ENCODE measurements at places on chromosomes 12 and 14. TPM values are rescaled to one million over a fixed set of nuclear protein-coding genes. Genes with fewer than 3 reads are reported as not detected.

NR4A1 gene
- 3.0 TPM for total RNA-seq

COPZ1 gene
- total RNA-seq = 177 TPM

LTB4R2 gene
- 0.88 TPM for total RNA-seq

CCNT1 gene
- total RNA-seq = 20.9 TPM

ADAM20 gene
- 0.12 TPM for total RNA-seq

SLCO1B1 gene
- total RNA-seq = not detected

LRRC10 gene
- total RNA-seq = not detected

GRCh38 chr12:118544569-118544968 is 168.2 kb downstream of the SUDS3 start:
- DNase-seq = peak; percentile 73

- peak; percentile 37 for DNase-seq
Measured at GRCh38 chr12:124394462-124395128, 99.7 kb downstream of the RFLNA start.

- peak; percentile 96 for DNase-seq
Measured at GRCh38 chr12:123094349-123095077, 56.4 kb downstream of the PITPNM2 start.

GRCh38 chr14:68977718-68978171 is 1.4 kb downstream of the ACTN1 start:
- DNase-seq = peak; percentile 96

DNA sequence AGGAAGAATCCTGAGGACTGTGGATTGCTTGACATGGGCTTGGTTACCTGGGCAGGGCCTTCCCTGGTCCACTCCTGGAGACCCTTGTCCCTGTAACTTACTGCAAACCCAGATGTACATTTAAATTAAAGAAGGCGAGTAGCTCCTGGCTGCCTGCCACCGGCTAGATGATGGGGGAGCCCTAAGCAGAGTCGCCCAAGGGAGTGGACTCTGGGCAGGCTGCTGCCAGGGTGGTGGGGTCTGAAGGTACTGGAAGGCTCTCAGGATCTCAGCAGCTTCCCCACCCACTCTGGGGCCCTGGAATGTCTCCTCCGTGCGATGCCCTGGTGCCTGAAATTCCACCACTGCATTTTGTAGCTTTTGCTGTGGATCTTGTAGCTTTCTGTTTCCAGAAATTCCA is 74.7 kb downstream of the FBXL14 start:
- DNase-seq = peak; percentile 44

DNA sequence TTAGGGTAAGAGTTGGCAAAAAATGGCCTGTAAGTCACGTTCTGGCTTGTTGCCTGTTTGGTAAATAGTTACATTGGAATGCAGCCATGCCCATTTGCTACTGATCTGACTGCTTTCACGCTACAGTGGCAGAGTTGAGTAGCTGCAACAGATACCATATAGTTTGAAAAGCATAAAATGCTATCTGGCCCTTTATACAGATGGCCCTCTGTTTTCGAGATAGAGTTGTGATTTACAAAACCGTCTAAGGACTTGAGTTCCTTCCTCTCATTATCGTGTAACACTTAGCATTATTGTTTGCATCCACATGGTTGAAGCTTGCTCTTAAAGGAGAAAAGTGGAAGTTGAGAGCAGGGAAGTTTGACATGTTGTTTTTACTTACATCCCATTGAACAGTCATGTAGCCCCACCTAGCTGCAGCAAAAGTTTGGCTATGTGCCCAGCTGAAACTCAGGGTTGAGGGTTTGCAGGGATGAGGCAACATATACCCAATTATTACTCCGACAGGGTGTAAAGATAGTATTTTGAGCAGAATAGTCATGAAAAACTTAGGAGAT is 11.3 kb upstream of the SCFD1 start:
- DNase-seq = peak; percentile 40

GRCh38 chr12:1593174-1594005 is 991 bp downstream of the FBXL14 start:
- peak; percentile 42 for DNase-seq

GRCh38 chr14:92942576-92942975 is 19.6 kb downstream of the CHGA start:
- DNase-seq = no peak

DNA sequence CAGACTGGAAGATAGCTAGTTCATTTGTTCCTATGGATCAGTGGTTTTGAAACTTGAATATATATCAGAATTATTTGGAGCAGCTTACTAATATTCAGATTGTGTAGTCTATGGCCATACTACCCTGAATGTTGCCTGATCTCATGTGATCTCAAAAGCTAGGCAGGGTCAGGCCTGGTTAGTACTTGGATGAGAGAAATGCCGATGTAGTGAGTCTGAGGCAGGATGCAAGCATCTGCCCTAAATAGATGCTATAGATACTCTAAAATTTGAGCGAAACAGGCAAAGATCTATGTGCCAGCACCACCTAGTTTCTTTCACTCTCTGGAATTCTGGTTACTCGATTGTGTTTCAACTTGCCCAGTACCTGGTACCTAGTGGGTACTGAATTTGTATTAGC is 40.9 kb downstream of the FRMD6 start:
- no peak for DNase-seq

- peak; percentile 17 for DNase-seq
Measured at GRCh38 chr14:21846227-21846885, 172.7 kb upstream of the OR4E1 start.

DNA sequence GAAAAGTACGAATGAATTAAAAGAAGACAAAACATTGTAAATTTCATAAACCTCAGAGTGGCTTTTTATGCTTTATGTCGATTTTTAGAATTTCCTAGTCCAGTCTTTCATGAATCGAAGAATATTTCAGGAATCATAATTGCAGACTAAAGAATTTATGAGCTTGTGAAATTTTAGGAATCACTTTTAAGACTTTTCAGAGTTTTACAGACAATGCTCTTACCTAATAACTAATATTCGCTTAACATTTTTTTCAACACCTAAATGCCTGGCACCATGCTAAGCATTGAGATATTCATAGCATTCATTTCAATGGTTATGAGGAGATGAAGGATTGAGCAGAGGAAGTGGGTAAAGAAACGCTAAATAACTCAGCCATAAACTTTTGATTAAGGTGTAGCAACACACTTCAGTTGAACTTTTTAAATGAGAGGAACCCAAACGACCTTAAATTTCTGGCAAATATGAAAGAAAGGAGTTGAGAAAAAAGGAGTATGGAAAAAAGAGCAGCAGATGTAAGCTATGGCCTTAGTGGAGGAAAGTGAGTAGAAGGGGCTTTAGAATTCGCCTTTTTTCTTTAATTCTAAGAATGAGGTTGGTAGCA is 739 bp upstream of the USP44 start:
- DNase-seq = no peak

DNA sequence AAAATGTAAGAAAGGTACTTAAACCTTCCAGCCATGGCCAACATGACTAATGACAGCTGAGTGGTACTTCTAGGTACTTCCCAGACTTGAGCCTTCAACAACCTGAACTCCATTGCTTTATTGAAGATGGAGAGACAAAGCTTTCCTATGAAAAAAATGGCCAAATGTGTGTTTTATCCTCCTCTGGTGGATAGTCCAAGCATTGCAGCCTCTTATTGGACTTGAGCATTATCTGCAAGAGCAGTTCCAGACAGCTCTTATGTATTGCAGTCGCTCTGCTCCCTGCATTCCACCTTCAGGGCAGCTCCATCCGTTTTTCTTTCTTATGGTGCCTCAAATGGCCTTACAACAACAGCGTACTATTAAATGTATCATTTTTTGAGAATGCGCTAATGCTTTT is 588.2 kb downstream of the NRXN3 start:
- no peak for DNase-seq
